ENCODE measurements at places on chromosomes 2 and 18.

DNA sequence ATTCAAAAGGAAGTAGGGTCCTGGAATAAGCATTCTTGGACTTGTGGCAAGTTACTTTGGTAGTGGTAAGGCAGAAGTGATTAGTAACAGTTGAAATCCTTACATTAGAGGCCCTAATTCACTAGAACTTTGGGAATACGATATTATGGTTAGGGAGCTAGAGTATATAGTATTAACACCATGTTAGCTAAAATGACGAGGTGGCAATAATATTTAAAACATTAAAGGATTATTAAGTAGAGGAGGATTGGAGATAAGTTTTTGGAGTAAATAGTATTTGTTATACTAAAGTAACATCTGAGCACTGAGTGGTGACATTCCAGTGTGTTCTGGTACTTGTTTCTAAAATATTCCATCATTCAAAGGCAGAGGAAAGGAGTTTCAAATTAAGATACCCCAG lies 91.0 kb downstream of the AGPS start:
- ATAC-seq = no peak

- ATAC-seq = peak; percentile 29
Measured at GRCh38 chr18:75111760-75112159, 97.2 kb downstream of the PTGR3 start.

- ATAC-seq = no peak
Measured at GRCh38 chr2:62303788-62304187, 107.9 kb downstream of the B3GNT2 start.

DNA sequence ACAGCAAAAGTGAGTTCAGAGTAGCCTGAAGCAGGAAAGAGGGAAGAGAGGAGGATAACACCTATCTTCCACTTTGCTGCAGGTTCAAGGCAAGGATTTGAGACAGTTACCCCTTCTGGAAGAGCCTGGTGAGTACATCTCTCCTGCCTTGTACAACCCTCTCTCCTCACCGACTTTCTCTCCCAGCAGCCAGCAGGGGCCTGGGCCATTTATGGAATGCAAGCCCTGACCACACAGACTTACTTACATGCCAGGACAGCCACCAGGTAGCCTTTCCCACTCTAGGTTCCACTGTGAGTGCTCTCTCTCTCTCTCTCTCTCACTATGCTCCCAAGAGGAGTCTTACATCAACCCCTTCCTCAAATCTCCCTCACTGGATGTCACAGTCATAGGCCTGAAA lies 57.0 kb downstream of the BCL11A start:
- no peak for ATAC-seq

- no peak for ATAC-seq
Measured at GRCh38 chr2:10151462-10151861, 28.9 kb downstream of the RRM2 start.

DNA sequence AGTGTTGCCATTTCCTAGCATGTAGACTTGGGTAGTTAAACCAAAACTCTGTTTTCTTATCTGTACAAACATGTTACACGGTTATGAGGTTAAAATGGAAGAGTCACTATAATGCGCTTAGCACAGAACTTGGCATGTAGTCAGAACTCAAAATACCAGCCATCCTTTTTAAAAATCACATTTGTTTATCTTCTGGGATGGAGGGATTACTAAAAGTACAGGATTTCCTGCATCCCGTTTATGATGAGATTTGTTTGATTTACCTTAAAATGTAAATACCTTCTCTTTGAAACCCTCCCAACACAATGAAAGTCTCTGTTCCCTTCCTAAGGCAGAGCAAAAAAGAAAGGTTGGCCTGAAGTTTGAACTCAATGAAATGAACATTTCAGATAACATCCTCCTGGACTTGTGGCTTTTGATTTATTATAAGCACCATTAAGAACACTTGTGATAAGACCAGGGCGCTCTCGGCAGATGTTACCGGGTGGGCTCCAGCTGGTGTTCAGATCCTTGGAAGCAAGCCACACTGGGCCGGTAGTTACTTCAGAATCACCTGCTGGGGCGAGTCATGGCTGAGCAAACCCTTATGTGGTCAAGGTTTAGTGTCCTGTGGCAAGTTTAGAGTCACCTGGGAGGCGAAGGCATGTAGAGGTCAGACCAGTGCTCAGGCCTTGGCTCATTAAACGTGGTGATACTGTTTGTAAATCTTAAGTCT lies 105.7 kb downstream of the MGAT5 start:
- ATAC-seq = no peak

DNA sequence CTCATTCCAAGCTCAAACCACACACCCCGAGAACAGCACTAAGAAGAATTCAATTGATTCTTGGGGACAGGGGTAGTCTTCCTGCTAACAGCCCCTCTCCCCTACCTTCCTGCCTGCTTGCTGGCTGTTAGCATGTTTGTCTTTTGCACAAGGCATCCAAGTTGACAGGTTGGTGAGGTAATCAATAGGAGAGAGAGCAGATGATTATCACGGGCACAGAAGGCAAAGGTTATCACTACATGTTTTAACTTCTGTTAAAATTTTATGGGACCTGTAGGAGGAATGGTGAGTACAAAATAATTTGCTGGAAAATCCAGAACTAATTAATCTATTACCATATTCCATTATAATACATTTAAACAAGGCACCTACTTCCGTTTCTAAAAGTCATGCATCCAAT lies 442.1 kb upstream of the TCF4 start:
- no peak for ATAC-seq

- no peak for ATAC-seq
Measured at GRCh38 chr18:43004421-43004820, 111.1 kb downstream of the RIT2 start.

GRCh38 chr2:234635284-234635683 lies 138.4 kb upstream of the ARL4C start:
- ATAC-seq = no peak

GRCh38 chr2:9781252-9781651 lies 62.0 kb upstream of the TAF1B start:
- no peak for ATAC-seq

DNA sequence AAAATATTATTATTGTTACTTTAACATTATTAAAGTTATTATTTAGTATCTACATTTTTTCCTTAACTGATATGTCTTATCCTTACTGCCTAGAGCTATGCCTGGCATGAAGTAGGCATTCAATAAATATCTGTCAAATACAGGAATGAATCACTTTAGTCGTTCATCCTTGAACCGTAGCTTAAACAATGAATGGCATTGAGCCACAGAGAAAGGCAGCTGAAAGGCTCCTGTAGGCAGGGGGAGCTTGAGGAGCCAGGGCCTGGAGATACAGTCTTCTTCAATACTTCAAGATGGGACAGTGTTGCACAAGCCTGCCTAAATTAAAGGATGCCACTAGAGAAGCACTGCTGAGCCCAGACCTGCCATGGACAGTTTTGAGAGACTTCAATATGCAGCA lies 22.5 kb downstream of the CYRIA start:
- ATAC-seq = no peak

GRCh38 chr2:6999211-6999877 lies 82.1 kb downstream of the RNF144A start:
- no peak for ATAC-seq

- no peak for ATAC-seq
Measured at GRCh38 chr2:109527846-109528705, 85.7 kb downstream of the SEPTIN10 start.

- ATAC-seq = no peak
Measured at GRCh38 chr2:207483066-207483465, 46.7 kb upstream of the CREB1 start.

DNA sequence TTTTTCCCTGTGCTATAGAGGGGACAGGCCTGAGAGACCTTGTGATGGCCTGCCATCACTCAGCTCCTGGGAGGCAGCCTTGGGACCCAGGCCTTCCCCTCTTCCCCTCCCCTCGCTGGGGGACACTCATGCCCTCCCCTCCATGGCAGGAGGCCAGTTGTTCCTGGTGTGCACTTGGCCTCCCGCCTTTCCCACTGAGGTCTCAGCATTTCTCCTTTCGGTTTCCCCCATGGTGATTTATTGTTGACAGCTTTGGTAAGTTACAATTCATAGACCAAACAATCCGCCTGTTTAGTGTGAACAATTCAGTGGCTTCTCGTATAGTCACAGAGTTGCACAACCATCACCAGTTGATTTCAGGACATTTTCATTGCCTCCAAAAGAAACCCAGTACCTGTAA lies 10.2 kb upstream of the CNDP1 start:
- peak; percentile 73 for ATAC-seq

- ATAC-seq = no peak
Measured at GRCh38 chr18:11981192-11981542, at the start of gene IMPA2. Gene IMPA2, plus strand, starts transcription at chr18:11981507. Its CDS starts 163 bp downstream, at chr18:11981670.

Measured in motor neuron (in vitro differentiated cells).